Placental pericyte (primary cell): ENCODE measurements at places on chromosomes 2 and 18. TPM values are rescaled to one million over a fixed set of nuclear protein-coding genes. Genes with fewer than 3 reads are reported as not detected.

Gene SPDYA
- 0.57 and 0.66 TPM in 2 replicates for total RNA-seq

Gene CROCC2
- not detected in 2 replicates for total RNA-seq

Gene SERPINB2
- total RNA-seq = 211 and 212 TPM in 2 replicates

Gene PUS10
- total RNA-seq = 5.5 and 6.7 TPM in 2 replicates

Gene TMEM169
- 0.14 TPM in 1 of 2 replicates, not detected in the other for total RNA-seq
